ENCODE measurements at places on chromosomes 12 and 14.

- no peak for DNase-seq
These were observed 119.2 kb downstream of the AACS start for GRCh38 chr12:125184213-125184967.

GRCh38 chr12:91974541-91975085 is 171.0 kb downstream of the BTG1 start:
- DNase-seq: no peak

DNA sequence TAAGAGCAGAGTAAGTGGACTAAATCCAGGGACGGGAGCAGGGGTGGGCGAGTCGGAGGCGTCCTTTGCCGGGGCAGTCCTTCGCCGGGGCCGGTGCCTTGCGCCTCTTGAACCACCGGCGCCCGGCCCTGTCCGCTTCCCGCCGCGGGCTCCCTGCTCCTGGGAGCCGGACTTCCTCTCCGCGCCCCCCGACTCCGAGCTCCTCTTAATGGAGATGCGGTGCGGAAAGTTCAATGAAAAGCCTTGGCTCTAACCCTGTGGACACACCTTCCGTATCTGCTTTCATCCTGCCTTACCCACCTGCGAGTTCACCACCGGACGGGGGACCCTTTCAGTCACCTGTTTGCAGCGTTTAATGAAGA is 412 bp downstream of the FGFR1OP2 start:
- no peak for DNase-seq

GRCh38 chr14:77580964-77581505 is 35.4 kb downstream of the SPTLC2 start:
- DNase-seq: no peak

- no peak for DNase-seq
These were observed 38.9 kb downstream of the KIF21A start for GRCh38 chr12:39404000-39404399.

DNA sequence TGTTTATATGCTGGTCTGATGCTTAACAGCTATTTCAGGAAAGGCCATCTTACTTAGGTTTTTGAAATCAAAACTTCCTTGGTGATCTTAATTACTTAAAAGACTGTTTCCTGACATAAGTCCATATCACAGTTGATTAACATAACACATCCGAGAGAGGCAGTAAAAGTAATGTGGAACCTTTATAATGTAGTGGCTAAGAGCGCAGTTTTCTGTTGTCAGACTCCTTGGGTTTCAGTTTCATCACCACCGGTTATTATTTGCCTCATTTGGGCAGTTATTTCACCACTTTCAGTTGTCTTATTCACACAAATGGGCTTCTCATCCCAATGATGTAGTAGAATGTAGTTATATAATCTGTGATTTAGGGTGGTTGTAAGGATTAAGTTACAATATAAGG is 30.9 kb downstream of the TBC1D15 start:
- no peak for DNase-seq

DNA sequence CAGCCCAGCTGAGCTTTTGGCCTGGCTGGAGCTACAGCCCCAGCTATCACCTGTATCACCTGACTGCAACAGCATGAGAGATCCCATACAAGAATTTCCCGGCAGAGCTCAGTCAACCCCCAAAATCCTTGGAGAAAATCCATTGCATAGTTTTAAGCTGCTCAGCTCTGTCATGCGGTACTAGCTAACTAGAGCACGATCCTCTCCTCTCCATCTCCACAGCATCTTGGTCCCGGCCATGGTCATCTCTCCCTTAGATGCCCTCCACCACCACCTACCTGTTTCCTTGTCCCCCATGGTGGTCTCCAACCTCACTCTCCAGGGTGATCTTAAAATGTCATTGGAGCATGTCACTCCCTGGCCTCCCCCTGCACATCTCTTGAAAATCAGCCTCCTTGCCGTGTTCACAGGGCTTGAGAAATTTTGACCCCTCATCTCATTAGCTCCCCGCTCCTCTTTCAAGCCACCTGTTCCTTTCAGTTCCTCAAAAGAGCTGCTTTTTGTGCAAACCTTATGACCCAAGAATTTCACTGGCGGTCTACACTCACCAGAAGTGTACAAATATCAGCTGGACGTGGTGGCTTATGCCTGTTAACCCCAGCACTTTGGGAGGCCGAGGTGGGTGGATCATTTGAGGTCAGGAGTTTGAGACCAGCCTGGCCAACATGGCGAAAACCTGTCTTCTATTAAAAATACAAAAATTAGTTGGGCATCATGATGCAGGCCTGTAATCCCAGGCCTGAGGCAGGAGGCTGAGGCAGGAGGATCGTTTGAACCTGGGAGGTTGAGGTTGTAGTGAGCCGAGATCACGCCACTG is 8.1 kb upstream of the CLMN start:
- no peak for DNase-seq

DNA sequence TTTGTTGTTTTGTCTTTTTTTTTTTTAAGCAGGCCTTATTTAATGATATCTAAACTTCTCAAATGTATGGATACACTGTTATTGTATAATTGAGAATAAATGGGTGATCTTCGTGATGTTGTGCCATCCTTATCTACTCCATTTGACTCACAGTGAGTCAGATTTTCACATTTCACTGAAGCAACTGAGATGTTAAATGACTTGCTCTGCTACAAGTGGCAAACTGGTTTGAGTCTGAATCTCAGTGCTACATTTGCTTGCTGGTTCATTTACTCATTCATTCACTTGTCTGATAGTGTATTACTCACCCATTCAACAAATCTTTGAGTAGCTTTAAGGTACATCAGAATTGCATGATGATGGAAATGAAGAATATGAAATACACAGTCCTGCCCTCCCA is 2.6 kb downstream of the KIAA0586 start:
- no peak for DNase-seq

- DNase-seq: no peak
These were observed 22.1 kb upstream of the LGMN start for GRCh38 chr14:92770484-92770883.

- no peak for DNase-seq
These were observed 312.9 kb downstream of the ITPR2 start for GRCh38 chr12:26520109-26520508.

- no peak for DNase-seq
These were observed 166.9 kb upstream of the BTG1 start for GRCh38 chr12:92312463-92312964.

- no peak for DNase-seq
These were observed at the start of gene INF2 for GRCh38 chr14:104689109-104689880. TSS of gene INF2 (plus strand) at chr14:104689618. CDS start at chr14:104701366, 11,748 bp downstream.

GRCh38 chr12:107092669-107093416 is 506 bp downstream of the CRY1 start:
- DNase-seq: peak; percentile 22

GRCh38 chr12:83065562-83065961 is 378.9 kb downstream of the TMTC2 start:
- no peak for DNase-seq

- no peak for DNase-seq
These were observed 68.9 kb downstream of the EPS8 start for GRCh38 chr12:15720295-15720694.

- DNase-seq: no peak
These were observed 101.0 kb downstream of the PIWIL1 start for GRCh38 chr12:130438711-130439110.

- DNase-seq: no peak
These were observed 17.4 kb downstream of the MVK start for GRCh38 chr12:109591041-109591440.

- DNase-seq: no peak
These were observed 3.5 kb downstream of the SLC35E3 start for GRCh38 chr12:68749443-68749842.

DNA sequence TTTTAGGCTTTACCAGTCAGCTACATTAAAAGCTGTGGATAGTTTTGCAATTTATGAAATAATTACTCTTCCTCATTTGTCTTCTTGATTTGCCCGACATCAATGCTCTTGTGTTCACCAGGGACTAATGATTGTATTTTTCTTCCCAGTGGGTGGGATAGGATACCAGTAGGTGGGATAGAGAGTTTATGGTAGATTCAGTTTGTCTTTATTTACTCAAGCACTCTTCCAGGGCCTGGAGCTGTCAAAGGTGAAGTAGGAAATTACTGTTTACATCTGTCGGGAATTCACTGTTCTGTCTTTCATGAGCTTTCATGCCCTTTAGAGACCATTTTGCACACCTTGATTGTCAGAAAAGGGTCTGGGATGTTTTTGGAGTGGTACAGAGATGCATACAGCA is 36.6 kb downstream of the ETV6 start:
- no peak for DNase-seq

DNA sequence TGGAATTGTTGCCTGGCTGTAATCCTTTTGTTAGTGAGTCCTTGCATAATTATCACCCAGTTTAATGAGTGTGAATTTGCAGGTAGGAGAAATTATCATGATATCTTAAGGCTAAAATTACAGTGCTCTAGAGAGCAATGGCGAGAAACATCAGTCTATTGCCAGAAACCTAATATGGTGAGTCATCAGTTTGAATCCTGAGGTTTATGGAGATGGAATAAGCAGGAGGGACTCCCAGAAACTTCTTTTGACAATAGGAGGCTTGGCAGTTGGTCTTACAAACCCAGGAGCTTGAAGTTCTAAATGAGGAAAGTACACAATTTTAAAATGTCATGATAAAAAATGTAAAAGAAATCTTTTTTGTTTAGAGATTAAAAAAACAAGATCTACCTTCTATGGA is 31.5 kb upstream of the CRADD start:
- no peak for DNase-seq

DNA sequence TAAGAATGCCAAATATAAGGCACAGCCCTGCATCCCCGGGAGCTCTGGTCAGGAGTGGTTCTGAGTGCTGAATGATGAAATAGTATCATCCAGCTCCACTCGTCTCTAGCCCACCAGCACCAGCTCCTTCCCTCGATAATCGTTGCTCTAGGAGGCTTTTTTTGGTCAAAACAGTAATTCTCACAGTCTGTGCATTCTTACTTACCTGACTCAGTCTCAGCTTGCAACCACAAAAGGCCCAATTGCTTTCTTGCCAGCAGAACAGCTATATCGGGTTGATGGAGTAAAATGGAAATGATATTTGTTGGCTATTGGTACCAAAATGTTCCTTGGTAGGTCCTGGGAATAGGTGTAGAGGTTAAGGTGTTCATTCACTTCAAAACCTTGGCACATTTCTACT is 94.8 kb downstream of the BMP4 start:
- no peak for DNase-seq

DNA sequence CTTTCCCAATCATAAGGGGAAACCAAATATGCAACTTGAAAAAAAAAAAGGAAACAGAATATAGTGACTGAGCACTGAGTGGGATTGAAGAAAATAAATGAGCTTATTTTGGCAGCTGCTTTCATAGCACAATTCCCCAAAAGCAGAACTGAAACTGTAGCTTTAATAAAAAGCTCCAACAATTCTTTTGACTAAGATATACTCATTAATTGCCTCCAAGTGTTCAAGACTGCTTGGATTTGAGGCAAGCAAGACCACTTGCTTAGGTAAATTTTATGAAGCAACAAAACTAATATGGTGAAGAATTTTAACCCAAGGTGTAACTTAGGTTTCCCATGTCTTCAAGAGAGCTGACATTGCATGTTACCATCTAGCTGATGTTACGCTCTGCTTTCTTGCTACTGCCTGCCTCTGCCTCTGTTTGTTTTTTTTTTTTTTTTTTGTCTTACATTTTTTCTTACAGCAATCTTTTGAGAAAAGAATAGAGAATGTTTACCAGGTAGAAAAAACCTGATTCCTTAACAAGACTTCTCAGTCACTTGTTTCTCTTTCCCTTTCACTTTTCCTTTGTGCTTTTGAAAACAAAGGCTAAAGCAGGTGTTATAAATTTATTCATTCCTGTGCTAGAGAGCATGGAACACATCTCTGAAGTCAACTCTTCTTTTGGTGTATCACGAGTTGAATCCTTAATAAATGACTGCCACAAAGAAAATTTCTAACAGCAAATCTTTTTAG is 134.4 kb downstream of the BCAT1 start:
- no peak for DNase-seq

GRCh38 chr12:114851981-114852380 is 168.0 kb upstream of the TBX3 start:
- no peak for DNase-seq

DNA sequence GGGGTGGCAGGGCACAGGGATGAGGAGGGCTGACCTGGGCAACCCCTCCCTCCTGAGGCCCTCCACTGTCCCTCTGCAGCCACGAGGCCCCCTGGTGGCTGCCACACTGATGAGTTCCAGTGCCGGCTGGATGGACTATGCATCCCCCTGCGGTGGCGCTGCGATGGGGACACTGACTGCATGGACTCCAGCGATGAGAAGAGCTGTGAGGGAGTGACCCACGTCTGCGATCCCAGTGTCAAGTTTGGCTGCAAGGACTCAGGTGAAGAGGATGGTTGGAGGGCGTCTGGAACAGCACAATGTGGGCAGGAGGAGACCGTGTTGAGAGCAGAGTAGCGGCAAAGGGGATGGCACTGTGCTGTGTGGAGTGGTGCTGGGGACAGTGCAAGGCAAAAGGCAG is 25.7 kb upstream of the LRP1-AS start:
- no peak for DNase-seq

- DNase-seq: no peak
These were observed 16.2 kb upstream of the RIN3 start for GRCh38 chr14:92497391-92497790.

DNA sequence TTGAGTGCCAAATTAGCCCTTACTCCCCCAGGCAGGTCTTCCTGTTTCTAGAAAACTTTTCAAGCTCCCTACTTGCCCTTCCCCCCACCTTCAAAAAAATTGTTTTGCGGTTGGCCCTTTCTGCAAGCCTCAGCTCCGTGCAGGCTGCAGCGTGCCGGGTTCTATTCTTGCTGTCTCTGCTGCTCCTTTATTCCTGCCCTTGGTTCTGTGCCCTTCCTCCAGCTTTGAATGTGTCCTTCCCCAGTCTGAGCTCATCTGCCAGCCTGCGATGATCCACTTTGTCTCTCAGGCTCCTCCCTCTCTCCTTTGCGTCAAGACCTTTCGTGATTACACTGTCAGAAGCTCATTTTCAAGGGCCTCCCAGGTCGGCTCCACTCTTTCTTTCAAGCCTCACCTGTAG is 98.6 kb downstream of the IRF2BPL start:
- no peak for DNase-seq

DNA sequence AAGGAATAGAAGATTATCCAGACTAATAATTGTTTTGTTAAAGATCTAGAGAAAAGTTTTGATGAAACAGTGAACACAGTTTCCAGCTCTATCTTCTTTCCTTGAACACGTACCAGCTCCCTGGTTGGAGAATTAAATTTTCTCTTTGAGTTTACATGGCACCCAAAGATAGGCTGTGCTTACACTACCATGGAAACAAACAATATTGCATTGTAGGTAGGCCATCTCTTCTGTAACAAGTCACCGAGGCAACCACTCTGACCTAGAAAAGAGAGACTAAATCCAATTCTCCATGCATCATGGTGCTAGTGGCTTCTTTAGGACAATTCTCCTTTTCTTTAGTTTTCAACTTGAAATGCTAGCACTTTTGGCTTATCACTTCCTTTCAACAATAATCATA is 9.9 kb downstream of the BMAL2 start:
- no peak for DNase-seq

- DNase-seq: no peak
These were observed 1.5 kb upstream of the CDKL1 start for GRCh38 chr14:50398189-50398580.

GRCh38 chr12:100437038-100437841 is 36.4 kb upstream of the NR1H4 start:
- no peak for DNase-seq

Data from thoracic aorta (tissue), 2 donors.